Mesothelial cell of epicardium (in vitro differentiated cells): ENCODE measurements at places on chromosomes 7 and 10. TPM values are rescaled to one million over a fixed set of nuclear protein-coding genes. Genes with fewer than 3 reads are reported as not detected.

The RAPGEF5 gene
- total RNA-seq = 5.4 to 6.1 TPM (median 5.7 TPM) in 3 replicates

The SPAM1 gene
- not detected in 3 replicates for total RNA-seq

The TMEM139 gene
- total RNA-seq = 6.1 to 10.1 TPM (median 7.9 TPM) in 3 replicates

The AZGP1 gene
- 0.27 to 0.56 TPM in 2 of 3 replicates, not detected in the other for total RNA-seq

The C10orf105 gene
- total RNA-seq = 0.11 to 0.25 TPM (median 0.18 TPM) in 3 replicates

The SPDYE2 gene
- 0.13 TPM in 1 of 3 replicates, not detected in the others for total RNA-seq

The BCCIP gene
- 54.1 to 59.8 TPM (median 58.0 TPM) in 3 replicates for total RNA-seq

The NME8 gene
- total RNA-seq = 0.86 to 1.2 TPM (median 1.1 TPM) in 3 replicates

The CTNNA3 gene
- total RNA-seq = 14.2 to 17.6 TPM (median 14.2 TPM) in 3 replicates

The VGF gene
- 0.35 to 0.38 TPM (median 0.36 TPM) in 3 replicates for total RNA-seq

The TSPAN14 gene
- total RNA-seq = 106 to 113 TPM (median 109 TPM) in 3 replicates

The NOS3 gene
- 6.0 to 7.8 TPM (median 6.6 TPM) in 3 replicates for total RNA-seq

The GFRA1 gene
- total RNA-seq = 38.7 to 42.4 TPM (median 40.8 TPM) in 3 replicates

The DLG5 gene
- total RNA-seq = 79.8 to 82.2 TPM (median 80.2 TPM) in 3 replicates

The STRIP2 gene
- 1.8 to 1.9 TPM (median 1.9 TPM) in 3 replicates for total RNA-seq

The HIPK2 gene
- 72.1 to 75.8 TPM (median 72.9 TPM) in 3 replicates for total RNA-seq

The PNLIPRP1 gene
- total RNA-seq = not detected in 3 replicates

The SGCE gene
- 50.4 to 59.3 TPM (median 51.3 TPM) in 3 replicates for total RNA-seq

The SDK1 gene
- 12.8 to 17.2 TPM (median 15.1 TPM) in 3 replicates for total RNA-seq

The UBE2D1 gene
- 21.5 to 24.7 TPM (median 22.5 TPM) in 3 replicates for total RNA-seq

The C7orf33 gene
- total RNA-seq = not detected in 3 replicates

The INMT gene
- 3.3 to 4.3 TPM (median 3.4 TPM) in 3 replicates for total RNA-seq

The OPTN gene
- total RNA-seq = 33.3 to 36.8 TPM (median 33.7 TPM) in 3 replicates
